Nephron progenitor cell (in vitro differentiated cells): ENCODE measurements at places on chromosomes 4 and X.

DNA sequence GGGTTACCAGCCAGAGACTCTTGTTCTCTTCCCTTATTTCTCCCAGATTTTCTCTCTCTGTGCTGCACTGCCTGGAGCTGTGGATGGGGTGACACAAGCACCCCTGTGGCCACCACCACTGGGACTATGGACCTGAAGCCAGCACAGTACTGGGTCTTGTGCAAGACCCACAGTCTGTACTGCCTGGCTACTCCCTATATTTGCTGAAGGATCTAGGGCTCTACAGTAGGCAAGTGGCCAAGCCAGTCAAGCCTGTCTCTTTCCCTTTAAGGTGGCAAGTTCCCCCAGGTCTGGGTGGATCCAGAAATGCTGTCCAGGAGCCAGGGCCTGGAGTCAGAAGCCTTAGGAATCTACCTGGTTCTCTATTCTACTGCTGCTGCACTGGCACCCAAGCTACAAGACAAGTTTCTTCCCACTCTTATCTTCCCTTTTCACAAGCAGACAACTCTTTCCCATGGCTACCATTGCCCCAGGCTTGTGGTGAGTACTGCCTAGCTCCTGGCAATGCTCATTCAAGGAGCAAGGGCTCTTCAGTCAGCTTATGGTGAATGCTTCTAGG lies 28.4 kb upstream of the CT47A1 start:
- DNase-seq: no peak

DNA sequence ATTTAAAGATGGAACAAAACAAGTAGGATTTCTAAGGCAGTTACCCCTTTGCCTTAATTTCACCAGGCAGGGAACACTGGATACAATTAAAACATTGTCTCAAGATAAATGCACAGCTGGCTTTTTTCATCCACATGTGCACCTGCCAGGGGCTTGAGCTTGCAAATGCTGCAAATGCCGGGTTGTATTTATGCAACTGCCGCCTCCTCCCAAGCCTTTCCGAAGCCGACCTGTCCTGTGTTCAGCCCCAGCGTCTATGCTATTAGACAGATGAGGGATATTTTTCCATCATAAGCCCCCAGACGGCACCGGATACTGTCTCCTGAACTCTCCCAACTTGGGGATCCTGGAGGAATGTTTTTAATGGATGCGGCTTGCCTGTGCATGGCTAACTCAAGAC lies 251.6 kb downstream of the CRLF2 start:
- DNase-seq: no peak

DNA sequence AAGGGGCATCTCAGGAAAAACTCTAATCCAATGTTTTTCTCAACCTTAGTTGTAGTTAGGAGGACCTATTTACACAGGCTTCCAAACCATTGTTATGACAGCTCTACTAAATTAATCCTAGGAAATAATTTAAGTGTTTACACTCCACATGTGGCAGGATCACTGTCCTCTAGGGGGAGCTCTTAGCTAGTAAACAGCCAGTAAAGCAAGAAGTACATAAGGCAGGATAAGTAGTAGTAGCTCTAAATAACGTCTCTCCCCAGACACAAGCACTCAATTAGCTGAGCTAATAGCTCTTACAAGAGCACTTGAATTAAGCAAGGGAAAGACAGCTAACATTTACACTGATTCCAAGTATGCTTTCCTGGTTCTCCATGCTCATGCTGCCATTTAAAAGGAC lies 37.3 kb downstream of the NUDT11 start:
- DNase-seq: no peak

DNA sequence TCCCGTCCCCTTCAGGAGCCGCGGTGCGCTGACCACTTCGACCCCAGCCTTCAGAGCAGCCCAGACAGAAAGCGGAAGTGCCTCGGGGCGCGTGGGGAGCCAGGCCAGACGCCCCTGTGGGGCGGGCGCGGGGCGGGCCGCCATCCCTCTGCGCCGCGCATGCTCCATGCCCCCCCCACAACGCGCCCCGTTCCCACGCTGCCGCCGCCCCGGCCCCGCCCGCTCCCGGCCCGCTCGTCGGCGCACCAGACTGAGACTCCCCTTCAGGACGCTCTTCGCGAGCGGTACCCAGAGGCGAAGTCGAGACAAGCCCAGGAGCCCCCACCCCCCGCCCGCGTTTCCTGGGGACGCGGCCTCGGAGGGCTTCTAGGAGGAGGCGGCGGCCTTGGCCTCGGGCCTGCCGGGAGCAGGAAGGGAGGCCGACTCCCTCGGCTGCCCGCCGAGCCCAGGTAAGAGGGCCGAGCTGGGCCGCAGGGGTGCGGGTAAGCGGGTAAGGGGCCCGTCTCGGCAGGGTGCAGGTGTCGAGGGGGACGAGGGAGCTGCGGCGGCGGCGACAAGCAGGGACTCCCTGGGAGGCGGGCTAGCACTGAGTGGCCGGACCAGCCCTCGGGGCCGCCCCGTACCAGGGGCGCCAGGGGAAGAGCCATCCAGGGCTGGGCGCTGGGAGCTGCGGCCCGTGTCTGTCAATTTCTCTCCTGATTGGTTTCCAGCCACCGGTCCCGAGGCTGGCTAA lies at the start of gene ZFP92:
TSS of gene ZFP92 (plus strand) at position 218 of the 733 bp plus-strand sequence. CDS start 6,851 bp downstream, outside the sequence.
- DNase-seq: peak; percentile 39

DNA sequence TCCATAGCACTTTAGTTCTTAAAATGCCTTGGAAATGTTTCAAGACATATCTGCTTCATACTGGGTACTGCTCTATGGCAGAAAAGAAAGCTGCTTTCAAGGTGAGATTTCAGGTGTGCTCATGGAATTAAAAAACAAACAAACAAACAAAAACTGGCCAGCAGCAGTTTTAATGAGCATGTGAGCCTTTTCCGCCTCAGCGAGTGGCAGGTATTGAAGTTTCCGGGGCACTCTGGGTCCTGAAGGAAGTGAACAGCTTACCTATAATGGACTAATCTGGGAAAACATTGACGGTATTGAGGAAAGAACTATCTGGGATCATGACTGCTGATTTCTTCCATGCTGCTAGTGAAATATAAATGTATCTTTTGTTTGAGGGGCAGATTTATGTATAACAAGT lies 194.6 kb downstream of the MAML3 start:
- peak; percentile 10 for DNase-seq

- DNase-seq: no peak
Measured at GRCh38 chr4:165248102-165248501, 40.7 kb downstream of the KLHL2 start.

DNA sequence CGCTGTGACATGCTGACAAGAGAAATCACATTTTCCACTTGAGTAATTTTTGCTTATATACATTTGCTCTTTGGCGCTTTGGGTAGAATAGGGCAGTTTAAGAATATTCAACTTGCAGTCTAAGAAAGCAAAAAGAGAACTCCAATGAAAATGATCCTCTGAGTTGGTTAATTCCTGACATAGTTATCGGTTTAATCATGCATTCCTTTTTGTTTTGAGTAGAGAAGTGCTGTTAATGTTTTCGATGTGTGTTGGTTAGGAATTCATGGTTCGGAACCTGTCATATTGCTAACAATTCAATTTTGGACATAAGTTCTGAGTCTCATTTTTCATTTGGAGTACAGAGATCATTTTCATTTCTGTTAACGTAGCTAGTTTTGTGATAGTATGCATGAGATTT lies 700.6 kb upstream of the PITX2 start:
- DNase-seq: no peak

GRCh38 chr4:92305148-92305877 lies 1.5 kb downstream of the GRID2 start:
- DNase-seq: peak; percentile 85

DNA sequence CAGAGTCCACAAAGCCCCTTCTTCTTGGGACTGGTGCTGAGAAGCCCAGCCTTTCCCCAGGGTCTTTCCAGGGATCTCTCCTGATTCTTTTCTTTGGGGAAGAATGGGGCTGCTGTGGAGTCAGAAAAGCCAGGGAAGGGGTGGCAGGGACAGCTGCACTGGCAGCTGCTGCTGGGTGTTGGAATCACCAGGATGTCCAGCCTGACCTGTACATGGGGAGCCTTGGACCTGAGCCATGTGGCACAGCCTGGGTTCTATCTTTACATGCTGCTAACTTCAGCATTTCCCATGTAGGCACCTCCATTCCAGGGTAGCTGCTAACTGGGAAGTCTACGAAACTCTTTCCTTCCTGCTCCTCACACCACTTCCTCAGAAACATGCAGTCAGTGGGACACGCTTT lies 36.0 kb downstream of the MED28 start:
- no peak for DNase-seq

GRCh38 chr4:67909905-67910584 lies 26.2 kb upstream of the TMPRSS11D start:
- DNase-seq: no peak

DNA sequence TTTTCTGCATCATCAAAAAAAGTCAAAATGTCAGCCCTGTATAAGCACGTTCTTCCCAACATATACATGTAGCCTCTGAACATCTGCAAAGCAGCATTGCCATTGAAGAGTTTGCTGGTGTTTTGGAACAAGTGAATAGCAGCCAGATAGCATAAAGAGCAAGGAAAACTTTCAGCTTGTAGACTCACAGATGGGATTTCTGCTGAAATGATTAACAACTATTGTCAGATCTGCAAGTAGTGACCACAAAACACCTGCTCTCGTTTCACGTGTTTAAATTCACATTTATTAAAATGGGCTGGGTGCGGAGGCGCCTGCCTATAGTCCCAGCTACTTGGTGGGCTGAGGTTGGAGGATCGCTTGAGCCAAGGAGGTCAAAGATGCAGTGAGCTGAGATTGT lies 123.7 kb downstream of the SPRY1 start:
- DNase-seq: no peak

DNA sequence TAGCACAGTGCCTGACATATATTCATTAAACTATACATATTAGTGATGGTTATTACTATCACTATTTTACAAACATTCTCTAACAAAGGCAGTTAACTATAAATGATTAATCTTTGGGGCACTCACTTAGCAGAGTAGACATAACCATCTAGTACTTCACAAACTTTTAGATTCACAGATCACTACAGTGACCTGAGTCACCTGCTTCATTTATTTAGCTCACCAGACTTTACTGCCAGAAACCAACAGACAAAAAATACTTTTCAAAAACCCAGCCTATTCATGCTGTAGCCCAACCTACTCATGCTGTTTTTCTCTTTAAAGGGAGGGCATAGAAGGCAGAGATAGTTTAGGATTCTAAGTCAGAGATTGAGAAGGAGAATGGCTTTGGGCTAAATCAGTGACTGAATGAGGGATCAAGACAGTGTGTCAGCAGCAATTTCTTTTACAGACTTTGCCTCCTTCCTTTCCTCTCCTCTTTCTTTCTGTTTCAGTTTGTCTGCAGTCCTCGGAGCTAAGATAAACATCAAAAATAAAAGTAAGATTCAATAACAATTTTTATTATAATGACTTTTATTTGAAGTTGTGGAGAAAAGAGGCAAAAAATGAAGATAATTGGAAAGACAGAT lies 34.7 kb upstream of the PDE5A start:
- no peak for DNase-seq

- no peak for DNase-seq
Measured at GRCh38 chr4:1554876-1555265, 129.2 kb downstream of the FAM53A start.

- peak; percentile 54 for DNase-seq
Measured at GRCh38 chrX:16786791-16787735, 797 bp downstream of the TXLNG start.

- no peak for DNase-seq
Measured at GRCh38 chr4:20106921-20107320, 144.8 kb upstream of the SLIT2 start.

DNA sequence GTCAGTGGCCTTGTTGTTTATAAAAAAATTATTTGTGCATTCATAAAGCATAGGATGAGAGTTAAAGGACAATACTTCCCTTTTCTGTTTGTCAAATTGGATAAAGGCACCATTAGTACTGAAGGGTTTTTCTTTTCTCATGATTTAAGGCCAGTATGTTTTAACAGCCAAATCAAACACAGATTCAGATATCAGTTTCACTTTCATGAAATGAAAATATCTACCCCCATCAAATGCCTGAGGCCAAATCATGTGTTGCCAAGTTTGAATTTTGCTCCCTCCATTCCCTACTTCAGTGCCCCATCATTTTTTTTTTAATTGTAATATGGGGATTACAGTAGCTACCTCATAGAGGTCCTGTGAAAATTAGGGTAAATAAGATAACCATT lies 745.9 kb downstream of the RPA4 start:
- no peak for DNase-seq

DNA sequence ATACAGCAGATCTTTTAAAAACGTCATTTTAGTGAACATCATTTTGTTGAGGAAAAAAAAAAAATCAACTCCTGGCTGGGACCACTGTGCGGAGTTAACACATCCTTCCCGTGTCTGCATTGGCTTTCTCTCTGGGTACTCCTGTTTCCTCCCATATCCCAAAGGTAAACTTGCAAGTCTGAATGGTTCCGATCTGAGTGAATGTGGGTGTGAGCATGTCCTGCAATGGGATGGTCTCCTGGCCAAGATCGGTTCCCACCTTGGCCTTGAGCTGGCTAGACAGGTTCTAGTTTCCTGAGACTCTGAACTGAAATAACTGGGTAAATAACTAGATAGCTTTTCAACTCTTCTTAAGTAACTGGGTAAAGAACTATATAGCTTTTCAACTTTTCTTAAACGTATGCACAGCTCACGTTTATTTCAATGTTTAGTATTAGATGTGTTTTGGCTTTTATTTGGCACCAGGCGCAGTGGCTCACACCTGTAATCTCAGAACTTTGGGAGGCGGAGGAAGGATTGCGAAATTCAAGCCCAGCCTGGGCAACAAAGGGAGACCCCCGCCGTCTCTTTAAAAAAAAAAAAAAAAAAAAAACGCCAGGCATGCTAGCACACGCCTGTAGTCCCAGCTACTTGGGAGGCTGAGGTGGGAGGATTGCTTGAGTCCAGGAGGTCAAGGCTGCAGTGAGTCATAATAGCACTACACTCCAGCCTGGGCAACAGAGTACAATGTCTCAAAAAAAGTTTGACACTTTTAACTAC lies 14.0 kb downstream of the RBMX start:
- no peak for DNase-seq

DNA sequence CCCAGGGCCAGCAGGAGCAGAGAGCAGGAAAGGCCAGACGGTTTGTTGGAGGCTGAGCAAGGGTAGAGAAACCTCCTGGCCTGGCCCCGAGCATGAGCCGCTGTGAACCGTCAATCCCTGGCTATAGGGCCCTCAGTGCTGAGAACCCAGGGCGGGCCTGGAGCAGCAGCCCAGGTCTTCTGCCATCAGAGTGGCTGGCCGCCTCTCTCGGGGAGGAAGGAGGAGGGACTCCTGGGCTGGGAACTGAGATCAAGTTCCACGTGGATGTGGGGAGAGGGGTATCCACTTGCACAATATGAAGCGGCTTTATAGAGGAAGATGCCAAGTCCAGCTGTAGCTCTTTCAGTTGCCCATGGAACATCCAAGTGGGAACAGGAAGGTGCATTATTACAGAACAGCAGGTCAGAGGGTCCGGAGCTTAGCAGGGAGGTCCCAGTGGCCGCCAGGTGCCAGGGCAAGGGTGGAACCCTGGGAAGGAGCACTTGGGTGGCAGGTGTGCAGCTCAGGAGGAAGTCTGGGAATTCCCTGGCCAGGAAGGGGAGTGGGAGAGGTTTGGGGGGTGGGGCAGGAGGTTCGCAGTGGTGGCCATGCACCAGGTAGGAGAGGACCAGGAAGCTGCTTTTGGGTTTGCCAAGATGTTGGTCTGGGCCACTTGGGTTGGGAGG lies 31.7 kb upstream of the CRMP1 start:
- no peak for DNase-seq

- DNase-seq: no peak
Measured at GRCh38 chrX:65596270-65597034, 61.9 kb upstream of the LAS1L start.

- DNase-seq: no peak
Measured at GRCh38 chrX:41543668-41544067, 96.5 kb downstream of the NYX start.

GRCh38 chr4:157045507-157046127 lies 30.3 kb upstream of the GLRB start:
- DNase-seq: peak; percentile 21

- no peak for DNase-seq
Measured at GRCh38 chr4:11106759-11107158, 321.9 kb downstream of the HS3ST1 start.
